ENCODE measurements at places on chromosomes 2 and 18.

DNA sequence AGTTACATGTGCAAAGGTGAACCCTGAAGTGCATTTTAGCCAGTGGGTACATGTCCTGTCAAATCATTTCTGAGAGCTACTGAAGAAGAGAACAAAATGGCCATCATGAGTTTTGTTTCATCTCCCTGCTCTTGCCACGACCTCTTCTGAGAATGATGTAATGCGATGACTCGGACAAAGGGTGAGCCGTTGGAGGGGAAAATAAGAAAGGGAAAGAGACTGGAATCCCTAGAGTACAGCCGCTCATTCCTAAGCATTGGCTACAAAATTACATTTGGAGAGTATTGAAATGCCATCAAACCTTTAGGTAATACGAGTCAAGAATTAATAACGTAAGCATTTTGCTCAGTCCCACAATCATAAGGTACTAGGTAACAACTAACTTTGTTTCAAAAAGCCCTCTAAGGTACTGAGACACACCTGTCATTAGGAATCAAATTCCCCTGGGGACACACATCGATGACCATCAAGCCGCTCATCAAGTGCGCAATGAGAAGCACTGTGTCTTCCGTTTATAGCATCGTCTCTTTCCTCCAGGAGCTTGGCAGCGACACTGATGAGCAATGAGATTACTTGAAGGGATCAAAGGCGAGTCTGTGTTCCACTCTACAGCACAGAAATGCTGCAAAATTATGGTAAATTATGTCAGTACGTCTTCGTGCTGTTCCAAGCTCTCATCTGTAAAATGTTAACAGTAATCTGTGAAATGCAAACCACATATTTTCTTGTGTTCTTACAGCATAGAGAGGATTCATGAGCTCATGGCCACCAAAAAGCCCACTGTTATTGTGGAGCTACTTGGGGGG lies 97.3 kb upstream of the PIEZO2 start:
- no peak for DNase-seq

GRCh38 chr18:25111377-25112288 lies 240.3 kb downstream of the ZNF521 start:
- no peak for DNase-seq

GRCh38 chr2:9535177-9535576 lies 20.5 kb downstream of the ADAM17 start:
- no peak for DNase-seq

GRCh38 chr2:239874636-239875356 lies 150.3 kb downstream of the NDUFA10 start:
- DNase-seq, result no peak
